ENCODE measurements at places on chromosomes 3 and 15.

DNA sequence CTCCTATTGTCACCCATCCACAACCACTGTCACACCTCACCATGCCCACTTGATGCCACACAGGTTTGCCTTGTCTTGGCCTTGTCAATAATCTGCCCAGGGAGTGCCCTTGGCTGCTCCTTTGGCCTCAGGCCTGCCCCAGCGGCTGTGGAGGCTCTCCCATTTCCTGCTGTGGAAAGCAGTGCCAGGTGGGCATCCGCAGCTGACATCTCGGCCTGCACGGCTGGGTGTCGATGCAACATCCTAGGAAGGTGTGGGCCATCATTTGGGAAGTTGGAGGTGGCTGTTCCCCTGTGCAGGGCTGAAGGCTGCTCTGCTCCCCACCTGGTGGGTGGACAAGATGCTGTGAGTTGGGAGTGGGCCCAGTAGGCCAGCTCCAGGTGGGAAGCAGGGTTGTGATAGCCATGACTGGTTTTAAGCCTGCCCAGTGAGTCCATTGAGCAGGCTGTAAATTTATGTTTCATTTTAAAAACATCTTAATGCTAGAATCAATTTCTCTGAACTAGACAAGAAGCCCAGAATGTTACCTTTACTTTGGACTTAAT is 12.5 kb downstream of the DNAH1 start:
- no peak for DNase-seq

DNA sequence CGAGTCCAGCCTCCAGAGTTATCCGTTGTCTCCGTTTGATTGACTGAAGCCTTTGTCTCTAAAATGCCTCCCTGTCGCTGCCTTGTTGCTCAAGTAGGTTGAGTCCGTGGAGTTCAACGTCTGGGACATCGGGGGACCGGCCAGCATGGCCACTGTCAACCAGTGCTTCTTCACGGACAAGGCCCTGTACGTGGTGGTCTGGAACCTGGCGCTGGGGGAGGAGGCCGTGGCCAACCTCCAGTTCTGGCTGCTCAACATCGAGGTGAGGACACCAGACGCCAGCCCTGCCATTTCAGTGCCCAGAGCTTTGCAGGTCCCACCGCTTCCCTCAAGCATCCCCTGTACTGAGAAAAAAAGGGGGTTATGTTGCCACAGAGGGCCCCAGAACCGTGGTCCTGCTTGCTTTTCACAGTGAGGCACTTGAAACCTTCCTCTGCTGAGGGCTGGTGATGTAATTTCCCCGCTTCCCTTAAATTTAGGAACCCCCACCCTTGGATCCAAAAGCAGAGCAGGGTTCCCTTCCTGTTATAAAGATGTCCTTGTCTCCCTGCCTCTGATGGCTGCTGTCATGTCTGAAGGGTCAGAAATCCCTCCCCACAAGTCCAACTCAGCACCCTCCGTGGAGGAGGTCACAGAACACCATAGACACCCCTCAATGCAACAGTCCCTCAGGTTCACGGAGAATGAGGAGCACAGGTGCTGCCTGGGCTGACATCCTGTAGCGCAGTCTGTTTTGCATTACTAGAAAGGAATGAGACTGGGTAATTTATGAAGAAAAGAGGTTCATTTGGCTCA is 105.7 kb downstream of the LRRK1 start:
- DNase-seq: no peak

DNA sequence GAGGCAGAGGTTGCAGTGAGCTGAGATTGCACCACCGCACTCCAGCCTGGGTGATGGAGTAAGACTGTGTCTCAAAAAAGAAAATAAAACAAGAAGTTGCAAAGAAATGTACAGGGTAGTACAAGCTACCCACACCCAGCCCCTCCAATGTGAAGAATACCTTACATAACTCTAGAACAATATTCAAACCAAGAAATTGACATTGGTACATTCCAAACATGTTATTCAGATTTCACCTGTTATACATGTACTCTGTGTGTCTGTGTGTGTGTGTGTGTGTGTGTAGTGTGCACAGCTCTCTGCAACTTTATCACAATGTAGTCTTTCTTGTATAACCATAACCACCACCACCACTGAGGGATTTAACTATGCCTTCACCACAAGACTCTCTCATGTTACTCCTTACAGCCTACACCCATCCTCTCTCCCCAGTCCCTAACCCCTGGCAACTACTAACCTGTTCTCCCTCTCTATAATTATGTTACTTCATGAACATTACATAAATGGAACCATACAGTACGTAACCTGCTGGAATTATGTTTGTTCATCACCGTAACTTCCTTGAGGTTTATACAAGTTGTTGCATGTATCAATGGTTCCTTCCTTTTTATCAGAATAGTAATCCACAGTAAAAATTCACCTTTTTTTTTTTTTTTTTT is 16.2 kb upstream of the TJP1 start:
- no peak for DNase-seq

GRCh38 chr3:105747060-105747541 is 121.7 kb downstream of the CBLB start:
- no peak for DNase-seq

DNA sequence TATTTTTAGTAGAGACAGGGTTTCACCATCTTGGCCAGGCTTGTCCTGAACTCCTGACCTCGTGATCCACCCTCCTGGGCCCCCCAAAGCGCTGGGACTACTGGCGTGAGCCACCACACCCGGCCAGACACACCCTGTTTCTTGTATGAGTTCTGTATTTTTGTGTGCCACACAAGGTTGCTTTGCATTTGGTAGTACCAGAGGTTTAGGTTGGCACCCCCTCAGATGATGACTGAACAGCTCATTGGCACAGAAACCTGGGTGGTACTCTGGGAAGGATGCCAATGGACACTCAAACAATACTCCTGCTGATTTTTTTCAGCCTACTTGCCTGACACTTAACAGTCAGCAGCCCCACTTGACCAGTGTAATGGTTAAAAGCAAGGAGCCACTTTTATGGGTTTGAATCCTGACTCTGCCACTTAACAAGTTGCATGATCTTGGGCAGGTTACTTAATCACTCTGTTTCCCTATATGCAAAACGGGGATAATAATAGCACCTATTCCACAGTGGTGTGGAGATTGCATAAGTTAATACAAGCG is 39.2 kb upstream of the BCL2A1 start:
- no peak for DNase-seq

- DNase-seq: no peak
These were observed 1.2 kb downstream of the PCBP4 start for GRCh38 chr3:51966016-51966415.

Measured in NCI-H2107 (cell line).